ENCODE measurements at places on chromosomes 4 and X. TPM values are rescaled to one million over a fixed set of nuclear protein-coding genes. Genes with fewer than 3 reads are reported as not detected.
A peak's percentile ranks its signal among the peaks of the same experiment; 100 is the strongest.

GRCh38 chr4:142420311-142421095 is 425.6 kb downstream of the INPP4B start:
- H3K4me1 ChIP-seq = peaks cover 3% of the 10 kb centered on the region
- H3K4me3 ChIP-seq = no peak overlapping the region
- no peaks in the 10 kb centered on the region for H3K36me3 ChIP-seq

- H3K4me1 ChIP-seq = no peaks in the 10 kb centered on the region
- DNase-seq = peak; percentile 12
- no peaks in the 10 kb centered on the region for H3K27me3 ChIP-seq
- no peak overlapping the region for H3K4me3 ChIP-seq
- no peak overlapping the region for H3K27ac ChIP-seq
- no peaks in the 10 kb centered on the region for H3K36me3 ChIP-seq
Observed at GRCh38 chr4:39998659-39999345, 21.1 kb upstream of the PDS5A start.

GRCh38 chr4:121669163-121669550 is 27.6 kb downstream of the ANXA5 start:
- H3K4me3 ChIP-seq = no peak overlapping the region
- no peaks in the 10 kb centered on the region for H3K36me3 ChIP-seq
- no peaks in the 10 kb centered on the region for H3K4me1 ChIP-seq
- no peaks in the 10 kb centered on the region for H3K27me3 ChIP-seq
- no peak overlapping the region for H3K27ac ChIP-seq
- DNase-seq = no peak

DNA sequence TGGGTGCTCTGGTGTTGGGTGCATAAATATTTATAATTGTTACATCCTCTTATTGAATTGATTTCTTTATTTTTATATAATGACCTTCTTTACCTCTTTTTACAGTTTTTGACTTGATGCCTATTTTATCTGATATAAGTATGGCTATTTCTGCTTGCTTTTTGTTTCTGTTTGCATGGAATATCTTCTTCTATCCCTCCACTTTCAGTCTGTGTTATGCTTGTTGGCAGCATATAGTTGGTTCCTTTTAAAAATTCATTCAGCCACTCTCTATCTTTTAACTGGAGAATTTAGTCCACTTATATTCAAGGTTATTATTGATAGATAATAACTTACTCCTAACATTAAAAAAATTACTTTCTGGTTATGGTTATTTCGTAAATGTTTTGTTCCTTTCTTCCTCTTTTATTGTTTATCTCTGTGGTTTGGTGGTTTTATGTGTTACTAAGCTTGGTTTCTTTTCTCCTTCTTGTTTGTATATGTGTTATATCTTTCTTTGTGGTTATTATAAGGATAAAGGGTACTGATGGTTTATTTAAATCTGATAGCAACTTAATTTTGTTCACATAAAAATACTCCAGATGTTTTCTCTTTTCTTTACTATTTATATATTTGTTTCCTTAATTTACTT is 69.5 kb downstream of the IL15 start:
- no peak overlapping the region for H3K4me3 ChIP-seq
- DNase-seq = no peak
- peaks cover 24% of the 10 kb centered on the region for H3K4me1 ChIP-seq
- H3K36me3 ChIP-seq = no peaks in the 10 kb centered on the region
- peak overlapping the region; percentile 39 for H3K27ac ChIP-seq

DNA sequence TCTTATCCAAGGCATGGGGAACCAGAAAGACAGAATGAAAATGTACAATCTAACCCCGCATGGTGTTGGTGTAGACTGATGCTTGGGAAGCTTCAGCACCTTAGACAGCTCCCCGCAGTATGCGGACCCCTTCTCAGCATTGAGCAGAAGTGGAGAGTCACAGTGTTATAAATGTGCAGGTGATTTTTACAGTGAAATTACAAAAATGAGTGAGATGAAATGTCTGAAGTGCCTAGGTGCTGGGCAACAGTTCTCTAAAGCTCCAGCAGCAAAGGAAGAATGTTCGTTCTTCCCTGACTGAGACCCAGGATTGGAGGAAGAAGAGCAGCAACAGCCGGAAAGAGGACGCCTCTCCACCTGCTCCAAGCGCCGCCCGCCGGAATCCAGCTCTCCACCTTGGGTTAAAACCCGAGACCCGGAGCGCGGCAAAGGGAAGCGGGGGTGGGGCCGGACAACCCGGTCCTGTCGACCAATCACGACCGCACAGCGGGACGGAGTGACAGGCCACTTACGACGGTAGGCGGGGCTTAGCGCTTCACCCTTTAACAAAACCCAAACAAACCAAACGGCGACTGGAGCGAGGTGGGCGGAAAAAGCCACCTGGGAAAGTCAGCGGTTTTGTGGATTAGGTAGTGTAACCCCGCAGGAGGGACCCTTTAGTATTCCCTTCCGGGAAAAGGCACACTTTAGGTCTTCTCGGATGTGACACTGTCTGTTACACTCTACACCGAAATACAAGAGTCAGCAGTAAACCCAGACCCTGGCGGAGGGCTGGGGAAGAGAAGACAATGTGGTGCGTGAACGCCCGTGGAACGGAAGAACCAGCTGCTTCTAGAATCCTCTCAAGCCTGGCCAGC is at the start of gene GLRA3:
Gene GLRA3, minus strand, starts transcription at position 403 of the 857 bp plus-strand sequence. CDS start 436 bp downstream, outside the sequence.
- no peaks in the 10 kb centered on the region for H3K4me1 ChIP-seq
- no peaks in the 10 kb centered on the region for H3K27me3 ChIP-seq
- peak; percentile 81 for DNase-seq
- H3K4me3 ChIP-seq = no peak within 1 kb of the TSS
- H3K36me3 ChIP-seq = no peaks in the 10 kb centered on the region

DNA sequence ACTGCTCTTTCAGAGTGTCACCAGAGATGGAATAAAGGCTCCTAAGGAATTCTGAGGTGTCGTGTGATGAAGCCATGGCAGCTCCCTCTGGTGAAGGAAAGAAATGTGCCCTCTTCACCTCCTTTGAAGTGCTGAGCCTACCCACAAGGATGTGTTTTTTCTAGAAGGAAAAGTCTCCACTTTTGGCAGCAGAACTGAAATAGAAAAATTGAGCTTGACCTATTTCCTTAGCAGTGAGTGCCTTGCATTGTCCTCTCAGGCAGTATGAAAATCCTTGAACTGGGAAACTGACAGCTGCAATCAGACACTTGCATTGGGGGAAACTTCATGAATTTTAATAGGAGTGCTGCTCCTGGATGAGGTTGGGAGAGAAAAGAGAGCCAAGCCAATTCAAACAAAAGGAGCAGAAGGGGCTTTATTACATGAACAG is 95.2 kb downstream of the DCLK2 start:
- no peak for DNase-seq
- H3K27ac ChIP-seq = no peak overlapping the region
- H3K27me3 ChIP-seq = no peaks in the 10 kb centered on the region
- peaks cover 10% of the 10 kb centered on the region for H3K4me1 ChIP-seq
- no peaks in the 10 kb centered on the region for H3K36me3 ChIP-seq
- H3K4me3 ChIP-seq = no peak overlapping the region

DNA sequence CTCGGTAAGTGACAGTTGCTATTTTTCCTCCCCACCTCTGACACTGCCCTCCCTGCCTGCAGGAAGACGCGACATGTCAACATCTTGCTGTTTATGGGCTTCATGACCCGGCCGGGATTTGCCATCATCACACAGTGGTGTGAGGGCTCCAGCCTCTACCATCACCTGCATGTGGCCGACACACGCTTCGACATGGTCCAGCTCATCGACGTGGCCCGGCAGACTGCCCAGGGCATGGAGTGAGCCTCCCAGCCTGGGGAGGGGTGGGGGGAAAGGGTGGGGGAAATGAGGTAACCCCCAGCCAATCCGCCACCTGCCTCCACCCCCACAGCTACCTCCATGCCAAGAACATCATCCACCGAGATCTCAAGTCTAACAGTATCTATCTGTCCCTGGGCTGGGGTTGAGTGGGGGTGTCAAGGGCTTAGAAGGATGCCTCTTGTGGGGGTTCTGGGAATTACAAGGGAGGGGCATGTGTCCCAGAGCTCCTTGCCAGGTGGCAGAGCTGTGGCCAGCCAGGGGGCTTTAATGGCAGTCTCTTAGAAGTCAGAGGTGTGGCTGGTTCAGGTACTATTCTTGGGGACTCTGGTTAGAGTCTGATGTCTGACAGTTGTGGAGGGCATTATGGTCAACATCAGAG is 7.8 kb downstream of the ARAF start:
- peaks cover 28% of the 10 kb centered on the region for H3K4me1 ChIP-seq
- H3K27me3 ChIP-seq = peaks cover 6% of the 10 kb centered on the region
- peaks cover 22% of the 10 kb centered on the region for H3K36me3 ChIP-seq
- DNase-seq = no peak
- no peak overlapping the region for H3K27ac ChIP-seq

- H3K27ac ChIP-seq = no peak overlapping the region
- no peaks in the 10 kb centered on the region for H3K36me3 ChIP-seq
- H3K4me1 ChIP-seq = no peaks in the 10 kb centered on the region
Observed at GRCh38 chr4:183458005-183458404, 13.6 kb downstream of the CDKN2AIP start.

- no peaks in the 10 kb centered on the region for H3K27me3 ChIP-seq
- no peaks in the 10 kb centered on the region for H3K4me1 ChIP-seq
- peaks cover 11% of the 10 kb centered on the region for H3K36me3 ChIP-seq
- DNase-seq = no peak
- no peak overlapping the region for H3K4me3 ChIP-seq
- H3K27ac ChIP-seq = no peak overlapping the region
Observed at GRCh38 chrX:64195862-64196261, 9.6 kb downstream of the AMER1 start.

- H3K4me3 ChIP-seq = no peak overlapping the region
- peaks cover 71% of the 10 kb centered on the region for H3K4me1 ChIP-seq
- no peak overlapping the region for H3K27ac ChIP-seq
Observed at GRCh38 chr4:184805462-184806228, 20.1 kb downstream of the ACSL1 start.

DNA sequence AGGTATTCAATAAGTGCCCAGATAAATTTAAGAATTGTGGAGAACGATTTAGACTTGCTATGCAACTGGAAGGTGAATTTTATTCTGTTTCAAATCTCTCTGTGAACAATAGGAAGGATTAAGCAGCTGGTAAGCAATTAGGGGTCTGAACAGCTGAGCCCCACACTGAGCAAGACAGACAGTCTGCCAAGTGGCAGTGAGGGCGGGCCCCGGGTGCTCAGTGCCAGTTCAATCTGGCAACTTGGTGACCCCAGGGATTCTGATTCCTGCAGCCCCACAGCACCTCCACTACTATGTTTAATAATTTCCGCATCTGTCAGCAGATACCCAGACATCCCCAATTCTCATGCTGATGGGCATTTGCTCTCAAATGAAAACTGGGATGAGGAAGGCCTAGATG is 317.3 kb downstream of the PPP1R2C start:
- no peak overlapping the region for H3K27ac ChIP-seq
- H3K36me3 ChIP-seq = no peaks in the 10 kb centered on the region
- H3K27me3 ChIP-seq = no peaks in the 10 kb centered on the region
- H3K4me3 ChIP-seq = no peak overlapping the region

ING2 gene
- 5.8 TPM for total RNA-seq

COMMD8 gene
- total RNA-seq = 21.1 TPM

SCML2 gene
- 1.6 TPM for total RNA-seq

MAGEA12 gene
- total RNA-seq = not detected

UNC5C gene
- total RNA-seq = 14.5 TPM

TMPRSS11B gene
- not detected for total RNA-seq

PNMA6A gene
- total RNA-seq = 0.97 TPM

ZDHHC15 gene
- total RNA-seq = 2.3 TPM
